ENCODE measurements at places on chromosomes 1 and 21.

DNA sequence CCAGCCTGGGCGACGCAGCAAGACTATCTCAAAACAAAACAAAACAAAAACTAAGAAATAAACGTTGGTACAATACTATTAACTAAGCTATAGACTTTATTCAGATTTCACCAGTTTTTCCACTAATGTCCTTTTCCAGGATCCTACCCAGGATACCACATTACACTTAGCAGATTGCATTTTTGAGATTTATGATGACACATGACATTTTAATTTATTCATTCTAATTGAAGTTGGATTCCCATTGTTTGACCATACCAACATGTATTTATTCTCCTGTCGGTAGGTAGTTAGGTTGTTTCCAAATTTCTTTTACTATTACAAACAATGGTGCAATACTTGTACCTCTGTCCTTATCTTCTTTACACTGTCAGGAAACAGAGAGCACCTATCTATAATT is 6.8 kb upstream of the KLF17 start:
- DNase-seq: no peak

GRCh38 chr21:32337206-32337605 is 38.6 kb downstream of the MRAP start:
- DNase-seq: no peak

GRCh38 chr1:164519426-164519825 is 39.6 kb upstream of the PBX1 start:
- DNase-seq: no peak

DNA sequence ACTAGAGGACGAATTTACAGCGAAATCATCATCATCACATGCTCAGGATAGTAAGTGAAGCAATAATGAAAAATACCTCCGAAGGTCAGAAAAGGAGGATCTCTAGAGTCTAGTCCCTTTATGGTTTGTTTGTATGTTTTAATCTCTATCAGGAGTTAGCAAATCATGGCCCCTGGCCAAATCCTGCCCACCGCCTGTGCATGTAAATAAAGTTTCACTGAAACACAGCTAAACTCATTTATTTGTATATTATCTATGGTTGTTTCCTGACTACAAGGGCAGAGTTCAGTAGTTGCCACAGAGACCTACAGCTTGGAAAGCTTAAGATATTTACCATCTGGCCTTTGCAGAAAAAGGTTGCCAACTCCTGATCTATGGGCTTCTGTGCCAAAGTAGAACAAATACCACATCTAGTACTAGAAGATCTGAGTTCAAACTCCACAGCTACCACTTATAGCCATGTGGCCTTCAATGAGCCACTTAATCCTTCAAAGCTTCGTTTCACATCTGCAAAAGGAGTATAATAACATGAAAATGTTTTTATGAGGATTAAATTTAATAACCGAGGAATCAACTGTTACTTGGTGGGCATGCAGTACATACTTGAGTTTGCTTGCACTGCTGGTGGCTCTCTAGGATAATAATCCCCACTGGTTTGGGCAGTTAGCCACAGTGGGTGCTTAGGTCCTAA is 94.0 kb upstream of the KIF26B start:
- no peak for DNase-seq

DNA sequence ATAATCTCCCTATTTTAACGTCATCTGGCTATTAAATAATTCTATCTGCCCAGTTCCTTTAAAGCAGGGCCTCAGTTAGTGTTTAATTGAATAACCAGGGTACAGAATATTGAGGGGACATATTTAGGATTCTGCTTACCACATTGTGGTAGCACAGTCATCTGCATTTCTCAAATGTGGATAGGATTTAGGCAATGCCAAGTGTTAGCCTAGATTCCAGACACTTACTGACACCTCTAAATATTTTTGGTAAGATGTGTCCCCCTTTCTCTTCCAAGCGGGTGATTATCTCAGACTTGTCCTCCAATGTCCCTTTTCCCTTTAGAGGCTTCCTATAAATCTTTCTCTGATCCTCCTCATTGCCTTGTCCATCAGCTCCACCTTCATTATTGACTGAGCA is 160.8 kb upstream of the HOOK1 start:
- no peak for DNase-seq

DNA sequence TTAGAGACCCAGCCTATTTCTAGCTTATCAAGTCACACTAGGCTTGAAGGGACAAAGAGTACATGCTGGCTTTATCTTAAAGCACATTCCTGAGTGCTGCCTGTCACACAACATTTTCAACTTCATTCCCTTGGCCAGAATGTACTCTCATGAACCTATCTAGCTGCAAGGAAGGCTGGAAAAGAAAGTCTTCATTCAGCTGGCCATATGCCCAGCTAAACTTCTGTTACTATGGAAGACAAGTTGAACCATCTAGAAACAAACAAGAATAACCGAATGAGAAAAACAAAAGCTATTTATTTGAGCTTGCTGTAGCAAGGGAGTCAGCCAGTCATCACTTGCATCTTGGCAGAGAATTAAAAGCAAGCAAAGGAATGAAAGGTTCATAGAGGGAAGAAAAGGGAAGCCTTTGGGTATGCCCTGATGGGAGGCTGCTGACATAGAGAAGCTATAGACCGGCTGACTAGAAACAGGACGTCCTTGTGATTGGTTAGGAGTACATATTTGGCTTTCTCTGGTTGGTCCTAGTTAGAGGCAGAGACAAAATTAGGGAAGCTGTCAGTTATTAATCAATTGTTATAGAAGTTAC is 108.4 kb downstream of the NEK7 start:
- peak; percentile 5 for DNase-seq

DNA sequence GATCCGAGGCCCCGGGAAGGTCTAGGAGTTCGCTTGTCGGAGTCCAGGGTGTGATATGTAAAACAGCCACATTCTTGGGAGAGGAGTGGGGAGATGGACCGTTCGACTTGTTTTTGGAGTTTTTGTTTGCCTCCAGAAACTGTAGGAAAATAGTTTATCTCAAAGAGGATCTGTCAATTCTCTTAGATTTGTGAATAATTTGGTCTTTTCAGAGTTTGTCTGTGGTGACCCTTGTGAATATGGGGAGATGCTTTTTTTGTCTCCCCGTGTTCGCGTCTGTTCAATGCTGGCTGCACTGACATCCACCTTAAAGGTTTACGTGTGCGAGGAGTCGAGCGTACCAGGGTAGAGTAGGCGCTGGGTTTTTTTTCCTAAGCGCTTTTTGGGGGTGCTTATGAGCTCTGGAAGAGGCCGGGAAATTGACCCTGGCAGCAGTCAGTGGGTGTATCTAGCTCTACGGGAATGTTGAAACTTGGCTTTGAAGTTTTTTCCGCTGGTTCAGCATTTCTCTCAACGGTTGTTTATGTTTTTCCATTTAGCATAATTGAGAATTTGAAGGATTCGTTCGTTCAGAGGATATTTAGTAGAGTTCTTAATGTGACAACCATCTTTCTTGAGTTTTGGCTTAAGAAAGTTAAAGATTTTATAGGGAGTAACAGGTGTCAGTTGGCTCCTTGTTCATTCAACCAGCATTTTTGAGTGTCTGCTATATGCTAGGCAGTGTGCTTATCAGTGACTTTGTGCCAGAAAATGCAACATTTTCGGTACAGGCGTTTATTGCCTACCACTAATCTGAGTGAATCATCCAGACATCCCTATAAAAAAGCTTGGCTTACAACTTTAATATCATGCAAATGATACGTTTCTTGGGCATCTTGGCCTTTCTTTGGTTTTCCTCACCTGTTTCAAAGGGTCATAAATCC is 1.2 kb downstream of the SZRD1 start:
- DNase-seq: no peak

DNA sequence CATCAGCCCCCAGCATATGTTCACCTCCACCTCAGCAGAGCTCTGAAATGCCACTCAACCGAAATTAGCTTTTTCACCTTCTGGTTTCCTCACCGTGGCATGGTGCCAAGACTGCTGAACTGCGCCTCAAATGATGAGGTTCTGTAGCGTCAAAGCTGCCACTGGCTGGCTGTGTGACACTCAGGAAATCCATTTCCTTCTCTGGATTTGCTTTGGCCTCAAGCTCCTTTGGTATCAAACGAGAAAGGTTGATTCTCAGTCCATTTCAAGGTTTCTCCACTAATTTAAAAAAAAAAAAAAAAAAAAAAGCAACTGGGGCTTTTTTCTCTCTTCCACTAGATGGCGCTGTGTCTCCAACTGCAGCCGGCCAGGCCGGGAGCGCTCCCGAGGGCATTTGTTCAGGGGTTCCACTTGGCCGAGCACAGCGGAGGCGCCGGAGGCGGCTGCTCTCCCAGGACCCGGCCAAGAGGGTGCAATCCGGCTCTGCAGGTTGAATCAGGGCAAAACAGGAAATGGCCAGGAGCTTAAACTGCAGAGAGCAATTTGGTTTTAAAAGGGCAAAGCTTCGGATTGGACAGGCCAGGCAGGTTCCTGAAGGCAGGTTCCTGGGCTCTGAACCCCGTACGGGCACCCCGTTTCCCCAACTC is 26.5 kb upstream of the PLA2G2C start:
- DNase-seq: peak; percentile 54

DNA sequence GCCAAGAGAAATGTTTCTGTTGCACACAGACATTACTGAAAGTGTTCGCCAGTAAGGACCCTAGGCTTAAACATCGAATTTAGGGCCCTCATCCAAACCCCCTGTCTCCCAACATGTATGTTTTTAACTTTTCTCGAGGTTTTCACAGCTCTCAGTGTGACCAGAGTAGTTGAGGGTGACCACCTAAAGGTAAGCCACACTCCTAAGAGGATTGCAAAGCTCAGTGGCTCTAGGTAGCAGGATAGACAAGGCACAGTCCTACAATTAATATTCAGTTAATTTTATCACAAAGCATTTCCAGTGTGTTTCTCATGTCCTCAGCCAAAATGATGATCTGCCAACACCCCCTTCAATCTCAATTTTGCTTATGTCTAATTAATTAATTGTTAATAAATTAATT is 695 bp upstream of the ALG14 start:
- no peak for DNase-seq

DNA sequence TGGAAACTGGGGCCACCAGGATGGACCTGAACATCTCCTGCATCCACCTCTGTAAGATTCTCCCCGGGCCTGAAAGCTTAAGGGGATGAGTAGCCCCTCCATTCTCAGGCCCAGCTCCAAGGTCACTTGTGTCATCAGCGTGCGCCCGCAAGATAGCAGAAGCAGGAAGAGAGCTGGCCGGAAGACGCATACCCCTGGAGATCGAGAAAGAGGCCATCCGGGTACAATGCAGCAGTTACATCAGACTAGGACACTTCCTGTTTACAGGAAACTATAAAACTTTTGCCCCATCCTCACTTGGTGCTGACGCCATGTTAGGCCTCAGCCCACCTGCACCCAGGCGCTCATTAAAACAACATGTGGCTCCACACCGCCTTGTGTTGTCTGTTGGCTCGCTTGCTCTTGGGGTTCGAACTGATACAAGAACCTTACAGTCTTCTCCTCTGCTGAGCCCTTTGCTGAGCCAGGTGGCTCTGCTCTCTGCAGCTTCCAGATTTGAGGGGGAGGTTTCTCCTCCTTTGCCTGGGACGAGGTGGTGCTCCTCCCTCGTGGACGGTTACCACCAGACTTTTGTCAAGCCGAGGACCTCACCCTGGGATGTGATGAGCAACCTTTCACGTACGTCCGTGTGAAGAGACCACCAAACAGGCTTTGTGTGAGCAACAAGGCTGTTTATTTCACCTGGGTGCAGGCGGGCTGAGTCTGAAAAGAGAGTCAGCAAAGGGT is 277.5 kb upstream of the C1orf174 start:
- no peak for DNase-seq

DNA sequence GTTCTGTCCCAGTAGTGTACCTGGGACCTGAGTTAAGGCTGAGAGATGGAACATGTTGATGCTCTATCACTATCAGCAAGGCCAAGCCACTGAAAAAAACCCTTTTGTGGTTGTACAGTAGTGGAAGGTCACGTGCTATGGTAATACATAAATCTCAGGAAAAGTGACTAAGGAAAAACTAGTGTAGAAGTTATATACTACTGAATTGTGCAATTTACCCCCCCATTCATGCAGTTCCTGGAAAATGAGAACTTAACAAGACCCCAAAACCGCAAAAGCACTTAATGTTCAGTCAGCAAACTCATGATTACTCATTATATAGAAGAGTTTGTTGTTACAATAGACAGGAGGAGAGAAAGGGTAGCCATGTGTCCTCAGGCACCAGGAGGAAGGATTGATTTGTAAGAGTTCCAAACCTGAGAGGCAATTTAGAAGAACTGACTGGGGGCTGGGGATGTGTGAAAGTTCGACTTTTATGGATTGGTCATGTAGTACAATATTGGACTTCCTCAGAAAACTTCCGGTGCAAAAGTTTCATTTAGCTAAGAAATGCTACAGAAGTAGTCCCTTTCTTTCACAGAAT is 91.6 kb downstream of the RGL1 start:
- peak; percentile 55 for DNase-seq

DNA sequence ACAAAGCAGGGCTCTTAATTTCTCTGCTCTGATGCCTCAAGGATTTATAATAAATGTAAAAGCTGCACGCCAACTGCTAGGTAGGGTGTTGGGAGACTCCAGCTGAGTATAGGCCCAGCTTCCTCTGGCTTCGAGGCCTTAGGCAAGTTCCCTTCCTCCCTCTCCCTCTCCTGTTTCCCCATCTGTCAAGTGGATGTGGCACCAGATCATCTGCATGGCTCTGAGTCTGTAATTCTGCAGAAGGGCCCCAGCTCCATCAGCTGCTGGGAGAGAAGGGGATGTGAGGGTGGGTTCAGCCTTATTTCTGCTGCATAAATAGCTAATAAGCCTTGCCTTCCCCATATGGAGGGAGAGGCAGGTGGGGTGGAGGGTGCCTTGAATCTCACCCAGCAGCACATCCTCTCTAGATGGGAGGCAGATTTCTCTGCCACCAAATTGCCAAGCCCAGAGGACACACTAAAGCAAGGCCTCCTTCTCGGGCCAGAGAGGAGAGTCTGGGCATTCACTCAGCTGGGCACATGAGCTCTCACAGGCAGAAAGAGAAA is 3.8 kb downstream of the TRIM62 start:
- no peak for DNase-seq

DNA sequence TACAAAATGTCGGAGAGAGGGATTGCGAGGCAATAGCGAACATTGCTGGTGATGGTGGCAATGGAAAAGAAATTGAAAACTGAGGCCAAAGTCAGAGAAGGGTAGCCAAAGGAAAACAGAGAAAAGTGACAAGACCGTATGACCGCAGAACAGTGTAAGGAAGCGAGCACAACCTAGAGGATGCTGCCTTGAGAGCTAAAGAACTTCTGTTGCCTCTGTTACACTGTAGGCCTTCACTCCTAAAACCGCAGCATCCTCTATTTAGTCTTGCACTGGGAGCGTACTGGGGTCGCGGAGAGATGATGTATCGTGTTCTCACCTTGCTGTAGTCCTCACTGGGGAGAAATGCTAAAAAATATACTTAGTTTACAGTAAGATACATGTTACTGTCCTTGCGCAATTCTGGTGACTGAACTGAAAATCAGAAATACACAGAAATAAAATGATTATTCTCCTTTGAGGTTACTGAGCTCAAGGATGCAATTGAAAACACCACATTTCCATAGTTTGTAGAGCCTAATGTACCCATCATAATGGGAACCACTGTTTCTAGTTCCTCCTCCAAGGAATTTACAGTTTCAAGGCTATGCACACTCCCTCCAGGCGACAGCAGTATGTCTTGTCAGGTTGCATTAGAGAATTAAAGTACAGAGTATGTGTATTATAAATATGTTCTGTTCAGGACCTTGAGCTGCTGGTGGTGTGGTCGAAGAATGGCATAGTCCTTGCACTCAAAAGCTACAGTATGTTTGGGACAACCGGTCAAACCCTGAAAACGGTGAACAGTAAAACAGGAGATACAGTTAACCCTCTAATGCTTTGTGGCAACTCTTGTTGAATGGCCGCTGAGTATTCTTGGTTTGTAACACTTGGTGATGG is 1.3 kb downstream of the NEK7 start:
- no peak for DNase-seq

- no peak for DNase-seq
Measured at GRCh38 chr1:61084491-61085031, 2.2 kb downstream of the NFIA start.

- no peak for DNase-seq
Measured at GRCh38 chr1:223337174-223337869, 26.7 kb downstream of the SUSD4 start.

Data from inflammatory macrophage (primary cell).